Calu3 (cell line): ENCODE measurements at places on chromosomes 3 and 15. TPM values are rescaled to one million over a fixed set of nuclear protein-coding genes. Genes with fewer than 3 reads are reported as not detected.
A peak's percentile ranks its signal among the peaks of the same experiment; 100 is the strongest.

DNA sequence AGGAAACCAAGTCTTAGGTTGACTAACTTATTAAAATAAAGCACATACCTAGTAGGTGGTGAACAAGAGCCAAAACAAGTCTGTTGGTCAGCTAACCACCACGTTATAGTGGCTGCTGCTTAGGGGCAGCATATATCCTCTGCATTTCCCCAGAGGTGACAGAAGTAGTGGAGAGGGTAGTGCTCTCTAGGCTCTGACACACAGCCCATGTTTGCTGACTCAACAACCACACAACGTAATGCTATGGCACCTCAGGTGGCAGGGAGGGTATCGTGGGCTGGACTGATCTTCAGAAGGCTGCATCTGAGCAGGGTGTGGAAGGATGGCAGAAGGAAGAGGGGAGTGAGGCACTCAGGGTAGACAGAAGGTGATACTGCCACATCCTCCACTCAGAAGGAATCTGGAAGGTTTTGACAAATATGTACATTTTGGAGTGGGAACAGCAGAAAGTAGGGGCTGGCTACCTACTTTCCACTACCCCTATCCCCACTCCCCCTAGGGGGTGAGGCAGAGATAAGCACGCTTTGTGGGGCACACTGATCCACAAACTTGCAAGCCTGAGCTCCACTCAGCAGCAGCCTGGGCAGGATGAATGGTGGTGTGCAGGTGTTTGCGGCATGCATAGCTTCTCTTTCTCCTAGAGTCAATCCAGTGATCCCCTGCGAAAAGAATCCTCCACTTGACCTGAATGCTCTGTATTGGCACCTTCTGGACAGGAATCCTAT lies 178.1 kb downstream of the RORA start:
- H3K27ac ChIP-seq = no peak overlapping the region
- no peak overlapping the region for H3K4me3 ChIP-seq
- H3K27me3 ChIP-seq = peaks cover 78% of the 10 kb centered on the region
- DNase-seq = no peak
- H3K36me3 ChIP-seq = no peaks in the 10 kb centered on the region
- H3K4me1 ChIP-seq = peaks cover 9% of the 10 kb centered on the region

DNA sequence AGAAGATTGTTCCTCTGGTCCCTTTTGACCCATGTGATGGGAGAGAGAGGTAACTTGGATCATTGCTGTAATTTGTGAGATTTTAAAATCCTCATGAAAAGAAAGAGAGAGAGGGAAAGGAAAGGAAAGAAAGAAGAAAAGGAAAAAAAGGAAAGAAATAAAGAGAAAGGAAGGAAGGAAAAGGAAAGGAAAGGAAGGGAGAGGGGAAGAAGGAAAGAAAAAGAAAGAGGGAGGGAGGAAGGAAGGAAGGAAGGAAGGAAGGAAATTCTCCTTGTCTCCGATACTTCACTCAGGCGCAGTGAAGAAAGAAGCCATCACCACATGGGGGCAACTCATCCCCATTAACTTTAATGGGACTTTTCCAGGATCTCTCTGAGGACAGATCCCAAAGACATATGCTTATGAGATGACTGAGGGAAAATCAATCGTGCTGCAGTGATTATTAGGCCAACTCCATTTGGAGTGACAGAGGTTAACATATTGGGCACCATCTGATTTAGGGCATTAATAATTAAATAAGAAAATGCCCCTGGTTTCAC lies 123.0 kb downstream of the MEGF11 start:
- no peaks in the 10 kb centered on the region for H3K36me3 ChIP-seq
- H3K27ac ChIP-seq = peak overlapping the region; percentile 2
- peaks cover 36% of the 10 kb centered on the region for H3K4me1 ChIP-seq
- no peak overlapping the region for H3K4me3 ChIP-seq
- no peak for DNase-seq

DNA sequence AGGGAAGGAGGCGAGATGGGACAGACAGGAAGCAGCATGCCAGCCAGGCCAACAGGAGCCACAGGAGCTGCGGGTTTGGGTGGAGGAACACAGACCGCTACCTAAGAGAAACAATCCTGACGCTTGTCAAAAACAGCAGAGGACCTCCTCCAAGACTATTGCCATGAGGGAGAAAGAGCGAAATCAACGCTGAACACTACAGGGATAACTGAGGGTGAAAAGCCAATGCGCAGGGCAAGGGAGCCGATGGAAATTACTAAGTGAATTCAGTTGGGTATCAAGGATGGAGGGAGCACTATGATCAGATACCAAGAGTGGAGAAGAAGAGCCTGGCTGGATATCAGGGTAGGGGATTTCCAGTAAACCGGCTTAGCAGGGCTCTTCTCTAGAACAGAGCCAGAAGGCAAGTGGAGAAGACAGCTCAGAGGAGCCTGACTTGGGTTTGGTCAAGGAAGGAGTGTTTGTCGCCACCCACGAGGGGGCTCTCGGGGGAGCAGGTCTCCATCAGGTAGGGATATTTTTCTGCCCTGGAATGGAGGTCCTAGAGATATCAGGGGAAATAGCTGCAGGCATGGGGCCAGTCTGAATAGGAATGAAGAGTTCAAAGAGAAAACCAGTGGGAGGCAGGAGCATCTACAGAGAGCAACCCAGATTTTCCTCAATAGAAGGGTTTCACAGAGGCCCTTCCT lies 48.4 kb downstream of the SLC41A3 start:
- H3K4me3 ChIP-seq = no peak overlapping the region
- H3K36me3 ChIP-seq = peaks cover 4% of the 10 kb centered on the region
- H3K4me1 ChIP-seq = peaks cover 9% of the 10 kb centered on the region
- no peaks in the 10 kb centered on the region for H3K27me3 ChIP-seq

DNA sequence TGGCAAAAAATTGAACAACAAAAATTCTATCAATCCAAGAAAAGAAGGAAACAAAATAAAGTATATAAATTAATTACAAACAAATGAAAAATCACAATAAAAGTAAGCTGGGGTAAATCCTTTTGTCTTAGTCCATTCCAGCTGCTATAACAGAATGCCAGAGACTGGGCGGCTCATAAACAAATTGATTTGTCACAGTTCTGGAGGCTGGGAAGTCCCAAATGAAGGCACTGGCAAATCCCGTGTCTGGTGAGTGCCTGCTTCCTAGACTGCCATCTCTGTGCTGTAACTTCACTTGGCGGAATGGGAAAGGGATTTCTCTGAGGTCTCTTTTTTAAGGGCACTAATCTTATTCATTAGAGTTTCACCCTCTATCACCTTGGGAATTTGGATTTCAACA lies 53.6 kb upstream of the RPL35A start:
- no peak for DNase-seq
- H3K27me3 ChIP-seq = no peaks in the 10 kb centered on the region
- H3K4me3 ChIP-seq = no peak overlapping the region
- H3K4me1 ChIP-seq = no peaks in the 10 kb centered on the region
- H3K36me3 ChIP-seq = no peaks in the 10 kb centered on the region
- no peak overlapping the region for H3K27ac ChIP-seq

Gene SEMA3G
- 0.12 and 0.33 TPM in 2 replicates for total RNA-seq

Gene POLQ
- 13.7 and 15.5 TPM in 2 replicates for total RNA-seq

DNA sequence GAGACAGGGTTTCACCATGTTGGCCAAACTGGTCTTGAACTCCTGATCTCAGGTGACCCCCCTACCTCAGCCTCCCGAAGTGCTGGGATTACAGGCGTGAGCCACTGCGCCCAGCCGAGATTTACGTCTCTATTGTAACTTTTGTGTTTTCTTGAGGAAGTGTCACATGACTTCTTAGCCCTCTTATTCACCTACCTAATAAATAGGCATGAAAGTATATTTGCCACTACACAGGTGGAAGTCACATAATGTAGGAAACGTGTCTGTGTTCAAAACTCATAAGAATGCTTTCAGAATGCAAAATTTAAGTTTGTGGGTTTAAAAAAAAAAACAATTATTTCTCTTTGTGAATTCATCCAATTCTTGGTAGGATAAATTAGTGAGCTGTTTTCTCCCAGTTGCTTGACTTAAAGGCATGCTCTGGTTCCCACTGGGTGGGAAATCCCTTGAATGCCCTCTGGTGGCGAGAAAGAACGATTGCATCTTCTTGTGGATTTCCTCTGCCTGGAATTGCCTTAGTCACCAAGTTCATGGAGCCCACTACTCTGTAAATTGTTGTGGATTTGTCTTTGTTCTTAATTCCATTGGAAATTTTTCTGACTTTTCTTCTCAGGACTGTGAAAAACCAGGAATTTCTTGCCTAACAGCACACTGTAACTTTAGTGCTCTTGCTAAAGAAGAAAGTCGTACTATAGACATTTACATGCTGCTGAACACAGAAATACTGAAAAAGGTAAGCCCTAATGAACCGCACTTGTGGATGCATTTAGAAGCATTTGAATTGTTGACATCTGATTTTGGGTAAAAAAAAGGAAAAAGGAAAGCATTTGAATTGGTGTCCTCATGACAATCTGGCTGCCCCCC lies 82.2 kb upstream of the CTDSPL start:
- no peak overlapping the region for H3K27ac ChIP-seq
- no peak overlapping the region for H3K4me3 ChIP-seq
- DNase-seq = peak; percentile 31
- H3K36me3 ChIP-seq = no peaks in the 10 kb centered on the region
- H3K4me1 ChIP-seq = no peaks in the 10 kb centered on the region

GRCh38 chr3:38154033-38154494 lies 11.3 kb upstream of the OXSR1 start:
- H3K4me1 ChIP-seq = peaks cover 30% of the 10 kb centered on the region
- H3K27me3 ChIP-seq = no peaks in the 10 kb centered on the region
- no peak overlapping the region for H3K4me3 ChIP-seq
- DNase-seq = peak; percentile 54
- peak overlapping the region; percentile 83 for H3K27ac ChIP-seq

Gene RBMS3
- total RNA-seq = 1.3 TPM in 2 replicates

- H3K27me3 ChIP-seq = no peaks in the 10 kb centered on the region
- H3K4me1 ChIP-seq = peaks cover 23% of the 10 kb centered on the region
- H3K36me3 ChIP-seq = no peaks in the 10 kb centered on the region
- peak; percentile 49 for DNase-seq
- no peak overlapping the region for H3K4me3 ChIP-seq
- H3K27ac ChIP-seq = no peak overlapping the region
Measured at GRCh38 chr3:100089812-100090668, 24.3 kb downstream of the FILIP1L start.

DNA sequence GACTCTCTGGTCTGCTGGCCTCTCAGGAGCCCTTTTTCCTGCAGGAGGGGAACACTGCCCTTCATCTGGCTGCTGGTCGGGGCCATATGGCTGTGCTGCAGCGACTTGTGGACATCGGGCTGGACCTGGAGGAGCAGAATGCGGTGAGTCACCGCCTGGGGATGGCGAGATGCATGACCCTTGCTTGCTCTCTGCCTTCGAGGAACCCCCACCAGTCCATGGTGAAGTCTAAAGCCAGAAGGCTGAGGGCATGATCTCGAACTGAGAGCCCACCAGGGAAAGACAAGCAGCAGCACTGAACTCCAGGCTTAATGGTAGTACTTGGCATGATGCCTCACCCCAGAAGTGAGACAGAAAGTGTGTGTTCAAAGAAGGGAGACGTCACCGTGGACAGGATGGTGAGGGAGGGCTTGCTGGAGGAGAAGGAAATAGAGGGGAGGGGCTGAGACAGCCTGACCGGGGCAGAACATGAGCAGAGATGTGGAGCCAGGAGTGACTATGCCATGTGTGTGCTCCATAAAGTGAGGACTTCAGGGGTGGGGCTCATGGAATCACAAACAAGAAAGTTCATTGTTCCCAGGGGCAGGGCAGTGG lies 19.2 kb downstream of the ANKDD1A start:
- no peaks in the 10 kb centered on the region for H3K36me3 ChIP-seq
- no peak overlapping the region for H3K4me3 ChIP-seq
- DNase-seq = peak; percentile 35
- peaks cover 15% of the 10 kb centered on the region for H3K4me1 ChIP-seq
- H3K27me3 ChIP-seq = peaks cover 54% of the 10 kb centered on the region

DNA sequence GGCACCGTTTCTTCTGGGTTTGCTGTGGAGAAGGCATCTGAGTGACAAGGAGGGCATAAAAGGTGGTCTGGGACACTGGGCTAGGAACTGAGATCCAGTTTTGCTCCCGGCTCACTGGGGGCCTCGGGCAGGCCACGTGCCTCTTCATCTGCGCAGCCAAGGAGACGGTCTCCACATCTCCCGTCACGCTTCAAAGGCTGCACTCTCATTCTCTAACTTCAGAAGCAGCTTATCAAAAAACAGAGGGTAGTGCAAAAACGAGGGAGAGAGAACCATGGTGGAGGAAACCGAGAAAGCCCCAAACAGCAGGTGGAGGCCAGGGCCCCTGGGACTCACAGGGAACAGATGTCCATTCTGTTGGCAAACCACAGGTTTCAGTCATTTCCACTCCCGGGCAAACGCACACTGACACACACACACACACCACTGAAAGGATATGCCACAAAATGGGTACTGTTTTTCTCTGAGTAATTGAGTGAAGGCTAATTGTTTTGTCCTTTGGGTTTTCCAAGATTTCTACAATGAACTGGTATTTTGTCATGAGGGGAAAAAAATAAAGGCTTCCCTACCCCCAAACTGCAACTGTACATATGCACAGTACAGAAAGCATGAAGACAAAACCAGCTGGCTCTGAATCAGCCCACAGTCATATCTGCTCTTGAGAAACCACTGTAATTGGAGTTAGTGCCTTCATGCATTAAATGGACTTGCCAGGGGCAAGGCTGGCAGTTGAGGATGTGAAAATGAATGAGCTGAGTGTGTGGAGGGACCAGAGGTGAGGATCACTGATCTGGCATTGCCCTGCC lies 71.9 kb downstream of the MGLL start:
- no peak overlapping the region for H3K4me3 ChIP-seq
- H3K27me3 ChIP-seq = no peaks in the 10 kb centered on the region
- peaks cover 62% of the 10 kb centered on the region for H3K4me1 ChIP-seq
- H3K36me3 ChIP-seq = peaks cover 15% of the 10 kb centered on the region
- no peak overlapping the region for H3K27ac ChIP-seq

GRCh38 chr15:23773093-23773492 lies 86.0 kb upstream of the NDN start:
- no peak overlapping the region for H3K4me3 ChIP-seq
- no peaks in the 10 kb centered on the region for H3K4me1 ChIP-seq
- no peaks in the 10 kb centered on the region for H3K36me3 ChIP-seq

Gene TRIM42
- not detected in 2 replicates for total RNA-seq

DNA sequence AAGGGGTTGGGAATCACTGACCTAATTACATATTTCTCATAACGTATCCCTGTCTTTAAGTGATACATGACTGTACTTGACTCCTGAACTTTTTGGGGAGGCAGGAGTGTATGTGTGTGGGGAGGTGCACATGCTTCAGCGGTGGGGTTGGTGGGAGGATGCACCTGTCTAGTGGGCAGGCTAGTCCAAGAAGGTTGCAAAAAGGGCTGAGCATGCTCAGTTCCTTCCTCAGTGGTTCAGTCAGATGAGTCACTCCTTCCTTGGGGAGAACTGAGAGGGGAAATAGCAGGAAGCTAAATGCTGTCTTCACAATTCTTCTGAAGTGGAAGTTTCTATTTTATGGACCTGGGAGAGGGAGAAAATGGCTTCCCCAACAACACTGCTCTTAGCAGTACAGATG lies 24.6 kb upstream of the AP4E1 start:
- peak overlapping the region; percentile 94 for H3K27ac ChIP-seq
- peaks cover 26% of the 10 kb centered on the region for H3K36me3 ChIP-seq
- DNase-seq = no peak

Gene GOLGA6A
- total RNA-seq = not detected in 2 replicates
